GM03348 (cell line): ENCODE measurements at places on chromosomes 11 and 22.

DNA sequence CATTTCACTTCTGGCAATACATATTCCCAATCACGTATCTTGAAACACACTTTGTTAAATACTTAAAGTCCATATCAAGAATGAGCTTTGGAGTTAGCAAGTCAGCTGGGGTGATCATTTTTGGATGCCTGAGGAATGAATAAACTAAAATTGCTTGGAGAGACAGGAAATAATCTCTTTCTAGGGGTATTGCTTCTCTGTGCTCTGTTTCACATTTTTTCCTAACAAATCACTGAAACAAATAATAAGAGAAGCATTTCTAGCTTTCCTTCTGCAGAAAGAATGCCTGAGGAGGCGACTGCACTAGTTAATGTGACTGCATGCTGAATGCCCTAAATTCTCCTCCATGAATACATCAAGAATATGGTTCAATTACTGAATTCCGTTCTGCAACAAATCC lies 541.4 kb upstream of the CCDC90B start:
- DNase-seq: peak; percentile 62

DNA sequence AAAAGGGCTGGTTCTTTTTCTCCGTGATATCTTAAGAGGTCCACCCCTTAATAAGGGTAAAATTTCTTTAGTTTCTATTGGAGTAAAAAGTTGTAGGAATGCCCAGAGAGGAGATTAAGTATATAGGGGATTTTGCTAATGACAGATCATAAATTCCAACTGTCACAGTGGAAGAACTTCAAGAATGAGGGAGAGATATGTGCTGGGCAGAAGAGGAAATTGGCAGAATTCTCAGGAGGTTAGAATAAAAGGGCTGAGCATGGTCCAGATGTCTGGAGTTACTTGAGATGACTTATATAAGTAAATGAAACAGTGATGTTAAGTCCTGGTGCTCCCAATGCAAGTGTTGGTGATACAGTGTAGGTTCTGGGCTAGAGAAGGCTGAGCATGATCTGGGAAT lies 417.6 kb upstream of the ARHGAP42 start:
- DNase-seq: no peak

GRCh38 chr22:36375071-36375980 lies 12.4 kb downstream of the MYH9 start:
- DNase-seq: no peak

- no peak for DNase-seq
These were observed 257.7 kb upstream of the NARS2 start for GRCh38 chr11:78832226-78832947.

- no peak for DNase-seq
These were observed 31.7 kb upstream of the TMPRSS4 start for GRCh38 chr11:118045191-118045590.

DNA sequence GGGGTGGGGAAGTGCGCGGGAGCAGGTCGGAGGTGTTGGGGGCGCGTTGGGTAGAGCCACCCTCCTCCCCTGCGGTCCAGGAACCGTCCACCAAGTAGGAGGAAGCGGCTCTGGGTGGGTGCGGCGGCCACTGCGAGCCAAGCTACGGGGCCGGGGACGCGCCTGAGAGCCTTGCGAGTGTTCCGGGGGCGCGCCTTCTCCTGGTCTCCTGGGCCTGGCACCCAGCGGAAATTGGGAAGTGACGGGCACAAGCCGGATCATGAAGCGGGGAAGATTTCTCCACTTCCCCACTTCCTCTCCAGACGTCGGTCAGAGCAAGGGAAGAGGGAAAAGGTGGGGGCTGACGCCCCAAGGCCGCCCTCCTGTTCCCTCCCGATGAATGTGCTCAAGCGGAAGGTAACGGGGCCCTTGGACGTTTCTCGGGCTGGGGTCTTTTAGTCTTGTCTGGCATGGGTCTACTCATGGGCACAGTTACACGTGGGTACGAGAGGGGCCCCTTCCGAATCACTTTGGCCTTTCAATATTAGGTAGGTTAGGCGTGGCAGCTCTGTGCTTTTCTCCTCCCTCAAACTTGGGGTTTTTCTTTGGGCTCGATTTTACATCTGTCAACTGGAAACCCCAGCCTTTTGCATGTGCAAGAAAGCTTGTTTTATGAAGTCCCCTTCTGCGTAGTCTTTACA lies 865 bp downstream of the RBM14 start:
- DNase-seq: peak; percentile 70

DNA sequence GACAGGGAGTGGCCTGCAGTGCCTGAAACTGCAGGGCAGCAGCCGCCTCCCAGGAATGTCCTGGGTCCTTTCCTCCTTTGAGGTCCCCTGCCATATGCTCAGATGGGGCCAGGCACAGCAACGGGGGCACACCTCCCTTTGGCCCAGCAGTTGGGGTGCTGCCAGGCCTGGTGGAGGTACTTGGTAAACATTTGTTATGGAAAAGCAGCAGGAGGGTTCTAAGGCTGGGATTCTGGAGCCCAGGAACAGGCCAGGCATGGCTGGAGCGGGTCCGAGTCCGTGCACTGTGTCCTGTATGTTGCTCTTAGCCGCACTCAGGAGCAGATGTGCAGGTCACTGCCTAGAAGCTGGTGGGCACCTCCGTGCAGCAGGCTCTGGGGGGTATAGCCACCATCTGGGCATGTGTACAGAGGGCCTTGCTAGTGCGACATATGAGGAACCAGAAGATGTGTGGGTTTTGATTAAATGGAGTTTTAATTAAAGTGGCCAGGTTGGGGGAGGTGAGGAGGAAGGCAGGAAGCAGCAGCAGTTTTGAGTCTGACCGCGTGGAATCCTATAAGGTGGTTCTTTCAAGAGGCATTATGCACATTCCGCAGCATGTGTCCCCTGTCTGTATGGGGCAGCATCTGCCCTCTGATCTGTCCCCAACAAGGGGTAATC lies 1.5 kb downstream of the ADORA2A start:
- DNase-seq: no peak

DNA sequence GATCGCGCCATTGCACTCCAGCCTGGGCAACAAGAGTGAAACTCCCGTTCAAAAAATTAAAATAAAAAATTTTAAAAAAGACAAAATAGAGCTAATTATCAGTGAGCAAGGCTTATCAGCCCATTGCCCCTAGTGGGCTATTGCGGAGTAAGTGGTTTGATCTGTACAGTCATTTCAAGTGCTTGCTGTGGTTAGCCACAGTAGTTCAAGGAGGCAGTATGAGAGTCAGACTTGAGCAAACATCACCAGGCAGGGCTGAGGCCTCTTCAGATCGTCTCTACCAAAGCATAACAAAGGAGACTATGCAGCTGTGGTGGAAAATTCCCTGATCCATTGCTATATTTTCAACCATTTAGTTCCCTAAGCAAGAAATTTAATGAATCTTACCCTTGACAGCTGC lies 4.3 kb upstream of the SBF2 start:
- DNase-seq: peak; percentile 63

GRCh38 chr11:61728066-61728939 lies 24.1 kb upstream of the MYRF start:
- no peak for DNase-seq

- DNase-seq: peak; percentile 73
These were observed 61.7 kb downstream of the PARVB start for GRCh38 chr22:44085743-44086270.

DNA sequence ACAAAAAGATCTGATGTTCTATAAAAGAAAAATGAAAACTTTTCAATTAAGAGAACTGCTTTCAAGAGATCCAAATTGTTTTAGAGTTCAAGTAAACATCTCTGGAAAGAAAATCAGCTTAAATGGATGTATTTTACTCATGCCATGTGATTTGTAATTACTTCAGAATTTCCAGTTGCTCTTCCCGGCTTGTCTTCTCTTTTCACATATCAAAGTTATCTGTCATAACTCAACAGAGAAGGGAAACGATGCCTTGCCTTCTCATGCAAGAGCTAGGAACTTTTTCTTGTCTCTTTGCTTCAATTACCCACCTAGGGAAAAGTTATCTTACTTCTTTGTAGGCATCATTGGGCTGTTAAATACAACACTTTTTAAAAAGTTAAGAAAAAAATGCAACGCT lies 255.2 kb upstream of the POU2AF2 start:
- no peak for DNase-seq

- DNase-seq: no peak
These were observed 458.0 kb downstream of the MIAT start for GRCh38 chr22:27115410-27115809.

GRCh38 chr11:34341096-34341495 lies 16.7 kb downstream of the ABTB2 start:
- DNase-seq: no peak

DNA sequence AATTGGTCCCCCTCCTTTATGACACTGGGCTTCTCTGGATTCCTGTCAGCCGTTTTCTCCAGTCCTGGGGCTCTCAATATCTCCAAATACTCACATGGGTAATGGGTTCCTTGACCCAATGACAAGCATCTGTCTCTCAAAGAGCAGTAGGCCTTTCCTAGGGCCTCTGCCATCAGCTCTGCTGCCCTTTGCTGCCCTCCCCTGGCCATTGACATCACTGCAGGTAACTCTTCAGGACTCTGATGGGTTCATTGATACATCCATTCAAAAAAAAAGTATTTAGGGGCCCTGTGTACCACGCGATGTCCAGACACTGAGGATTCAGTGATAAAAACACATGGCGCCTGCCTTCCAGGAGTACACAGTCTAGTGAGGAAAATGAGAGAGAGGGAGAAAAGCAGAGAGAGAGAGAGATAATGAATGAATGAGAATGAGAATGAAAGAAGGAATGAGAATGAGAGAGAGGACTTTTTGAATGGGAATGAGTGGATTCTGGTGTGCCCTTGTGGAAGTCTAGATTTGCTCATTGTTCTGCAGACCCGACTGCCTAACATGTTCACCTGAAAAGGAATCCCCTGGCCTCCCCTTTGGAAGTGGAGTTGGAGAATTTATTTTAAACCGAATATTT lies 42.6 kb upstream of the OLFML1 start:
- DNase-seq: peak; percentile 83

- DNase-seq: no peak
These were observed 87.8 kb downstream of the ARHGAP42 start for GRCh38 chr11:100774859-100775258.

- no peak for DNase-seq
These were observed 49.4 kb downstream of the TEAD1 start for GRCh38 chr11:12723421-12724300.

- DNase-seq: no peak
These were observed 3.9 kb upstream of the SCN2B start for GRCh38 chr11:118180300-118180703.

GRCh38 chr11:124612045-124612444 lies 817 bp downstream of the PANX3 start:
- no peak for DNase-seq

GRCh38 chr11:16543642-16544041 lies 187.3 kb upstream of the SOX6 start:
- no peak for DNase-seq

GRCh38 chr22:24134090-24134846 lies 47.0 kb upstream of the SUSD2 start:
- DNase-seq: no peak

- no peak for DNase-seq
These were observed 7.9 kb downstream of the C2CD3 start for GRCh38 chr11:74162681-74163467.

GRCh38 chr11:100778166-100778785 lies 91.2 kb downstream of the ARHGAP42 start:
- DNase-seq: no peak

DNA sequence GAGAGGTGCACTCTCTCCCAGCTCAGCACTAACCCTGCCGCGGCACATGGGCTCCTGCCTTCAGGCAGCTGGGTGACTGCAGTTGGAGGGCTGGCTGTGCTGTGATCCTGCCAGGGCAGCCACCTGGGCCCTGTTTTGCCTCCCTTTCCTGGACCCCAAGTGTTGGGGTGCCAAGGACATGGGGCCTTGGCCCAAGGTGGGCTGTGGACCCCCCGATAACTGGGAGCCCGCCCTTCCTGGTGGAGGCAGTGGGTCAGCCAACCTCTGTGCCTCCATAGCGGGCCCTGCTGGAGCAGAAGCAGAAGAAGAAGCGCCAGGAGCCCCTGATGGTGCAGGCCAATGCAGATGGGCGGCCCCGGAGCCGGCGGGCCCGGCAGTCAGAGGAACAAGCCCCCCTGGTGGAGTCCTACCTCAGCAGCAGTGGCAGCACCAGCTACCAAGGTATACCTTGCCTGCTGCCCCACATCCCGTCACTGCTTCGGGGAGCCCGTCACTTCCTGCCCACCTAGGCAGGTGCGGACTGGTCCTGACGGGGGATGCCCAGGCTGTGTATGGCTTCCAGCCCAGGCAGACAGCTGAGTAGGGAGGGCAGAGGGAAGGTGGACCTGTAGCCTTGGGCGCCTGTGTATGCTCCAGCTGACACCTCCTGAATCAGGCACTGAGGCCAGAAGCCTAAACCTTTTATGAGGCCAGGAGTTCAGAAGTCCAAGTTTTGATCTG lies 8.9 kb downstream of the TUB start:
- DNase-seq: no peak

DNA sequence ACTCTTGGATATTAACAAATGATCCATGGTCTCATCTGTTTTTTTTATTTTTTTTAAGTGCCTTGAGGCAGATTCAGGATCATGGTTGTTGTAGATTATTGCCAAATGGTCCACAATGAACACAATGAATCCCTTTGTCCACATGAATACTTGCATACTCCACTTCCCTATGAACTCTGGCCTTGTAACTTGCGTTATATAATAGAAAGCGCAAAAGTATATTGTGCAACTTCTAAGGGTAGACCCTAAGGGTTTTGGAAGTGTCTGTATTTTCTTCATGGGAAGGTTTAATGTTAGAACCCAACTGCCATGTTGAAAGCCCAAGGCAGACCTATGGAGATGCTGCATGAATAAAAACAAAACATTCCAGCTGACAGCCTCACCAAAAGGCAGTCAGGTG lies 8.1 kb upstream of the OR5AL1 start:
- DNase-seq: no peak

GRCh38 chr11:44519989-44520737 lies 45.3 kb upstream of the CD82 start:
- no peak for DNase-seq

DNA sequence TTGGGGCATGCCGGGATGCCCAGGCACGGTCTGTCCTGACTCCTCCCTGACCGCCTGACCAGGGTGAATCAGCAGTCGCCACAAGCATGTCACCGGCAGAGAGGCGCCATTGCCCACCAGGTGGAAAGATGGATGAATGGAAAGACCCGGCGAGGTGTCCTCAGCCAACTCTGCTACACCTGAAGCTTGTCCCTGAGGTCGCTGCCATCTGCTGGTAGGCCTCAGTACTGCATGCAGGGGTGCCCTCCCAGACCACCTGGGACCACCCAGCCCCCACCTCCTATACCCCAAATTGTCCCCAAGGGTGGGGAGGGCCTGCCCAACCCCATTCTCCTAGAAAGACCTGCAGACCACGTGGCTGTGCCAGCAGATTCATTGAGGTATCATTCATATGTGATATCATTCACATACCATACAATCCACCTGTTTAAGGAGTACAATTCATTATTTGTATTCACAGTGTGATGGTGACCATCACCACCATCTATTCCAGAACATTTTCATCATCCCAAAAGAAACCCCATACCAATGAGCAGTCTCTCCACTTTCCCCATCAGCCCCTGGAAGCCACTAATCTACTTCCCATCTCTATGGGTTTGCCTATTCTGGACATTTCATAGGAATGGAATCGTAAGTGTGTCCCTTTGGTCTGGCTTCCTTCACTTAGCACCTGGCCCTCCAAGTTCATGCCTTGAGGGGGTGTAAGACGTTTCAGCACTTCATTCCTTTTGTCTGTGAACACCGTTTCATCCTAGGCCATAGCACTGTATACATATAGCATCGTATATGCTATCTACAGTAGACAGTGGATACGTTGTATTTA lies 17.5 kb downstream of the FGF3 start:
- no peak for DNase-seq
